ENCODE measurements at places on chromosomes 3 and 15.

- no peak for DNase-seq
These were observed 196.0 kb upstream of the TPRG1 start for GRCh38 chr3:188975600-188976314.

- DNase-seq: no peak
These were observed 35.6 kb upstream of the RHCG start for GRCh38 chr15:89531796-89532537.

- no peak for DNase-seq
These were observed 103.6 kb downstream of the DAPK2 start for GRCh38 chr15:63942486-63943365.

DNA sequence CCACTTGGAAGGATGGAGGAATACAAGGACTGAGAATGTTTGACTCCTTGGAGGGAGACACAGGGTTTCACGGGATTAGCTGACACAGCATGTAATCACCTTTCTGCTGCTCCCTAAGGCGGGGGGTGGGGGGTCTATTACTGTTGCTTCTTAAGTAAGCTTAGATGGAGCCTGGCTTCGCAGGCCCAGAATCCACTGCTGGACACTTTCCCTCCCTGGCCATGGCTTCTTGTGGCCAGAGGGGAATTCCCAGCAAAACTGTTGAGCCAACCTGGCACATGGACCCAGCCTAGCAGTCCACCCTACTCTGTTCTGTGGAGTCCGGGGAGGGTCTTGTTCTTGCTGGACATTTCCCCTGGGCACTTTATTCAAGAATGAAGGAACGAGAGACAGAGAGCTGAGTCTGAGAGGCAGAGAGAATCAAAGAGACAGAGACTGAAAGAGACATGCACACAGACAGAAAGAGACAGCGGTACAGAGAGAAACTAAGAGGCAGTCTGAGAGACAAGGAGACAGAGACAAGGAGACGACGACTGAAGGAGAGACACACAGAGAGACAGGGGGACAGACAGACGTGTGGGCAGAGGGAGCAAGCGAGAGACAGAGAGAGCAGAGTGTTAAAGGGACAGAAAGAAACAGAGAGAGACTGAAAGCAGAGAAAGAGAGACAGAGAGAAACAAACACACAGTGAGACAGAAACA, 55.6 kb upstream of the DLG1 start:
- peak; percentile 24 for DNase-seq

GRCh38 chr3:54960082-54960481, 32.2 kb upstream of the LRTM1 start:
- no peak for DNase-seq

- no peak for DNase-seq
These were observed 35.6 kb upstream of the SEC13 start for GRCh38 chr3:10356461-10356981.

- no peak for DNase-seq
These were observed 123.9 kb upstream of the GRM7 start for GRCh38 chr3:6736836-6737629.

DNA sequence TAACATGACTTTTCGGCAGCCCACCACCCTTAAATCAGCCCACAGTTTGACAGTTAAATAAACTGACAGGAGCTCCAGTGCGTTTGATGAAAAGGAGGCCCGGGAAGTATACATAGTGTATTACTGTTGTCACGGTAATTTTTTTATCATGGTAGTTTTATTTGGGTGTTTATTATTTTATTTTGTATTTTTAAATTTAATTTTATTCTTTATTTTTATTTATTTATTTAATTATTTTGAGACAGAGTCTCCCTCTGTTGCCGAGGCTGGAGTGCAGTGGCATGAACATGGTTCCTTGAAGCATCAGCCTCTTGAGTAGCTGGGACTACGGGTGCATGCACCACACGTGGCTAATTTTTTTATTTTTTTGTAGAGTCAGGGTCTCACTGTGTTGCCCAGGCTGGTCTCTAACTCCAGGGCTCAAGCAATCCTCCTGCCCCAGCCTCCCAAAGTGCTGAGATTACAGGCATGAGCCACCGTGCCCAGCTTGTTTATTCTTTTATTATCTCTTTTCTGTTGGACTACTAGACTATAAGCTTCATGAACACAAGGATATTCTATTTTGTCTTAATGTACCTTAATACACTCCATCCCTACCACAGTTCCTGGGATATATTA, 65.3 kb downstream of the LRCH3 start:
- no peak for DNase-seq

DNA sequence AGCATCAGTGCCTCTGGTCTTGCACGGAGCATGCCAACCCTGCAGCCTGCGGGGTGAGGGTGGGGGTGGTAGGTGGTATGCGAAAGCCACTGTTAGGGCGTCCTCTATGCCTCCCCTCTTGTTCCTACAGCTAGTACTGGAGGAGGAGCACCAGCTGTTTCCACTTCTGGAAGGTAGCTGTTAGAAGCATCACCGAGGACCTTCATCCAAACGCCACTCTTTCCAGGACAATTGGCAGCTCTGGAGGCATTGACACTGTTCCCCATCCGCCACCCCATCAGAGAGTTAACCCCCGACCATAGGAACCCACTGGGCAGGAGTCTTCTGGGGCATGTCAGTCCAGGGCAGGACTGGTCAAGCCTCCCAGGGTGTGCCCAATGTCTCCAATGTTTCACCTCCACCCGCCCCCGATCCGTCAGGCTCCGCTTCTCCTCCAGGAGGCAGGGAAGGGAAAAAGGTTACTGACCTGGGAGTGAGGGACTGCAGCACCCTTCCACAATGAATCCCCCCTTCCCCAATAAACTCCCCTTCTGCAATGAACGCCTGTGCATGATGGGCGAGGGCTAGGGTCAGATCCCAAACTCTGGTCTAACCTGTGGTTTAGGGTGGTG, 487 bp downstream of the DUOX2 start:
- no peak for DNase-seq

DNA sequence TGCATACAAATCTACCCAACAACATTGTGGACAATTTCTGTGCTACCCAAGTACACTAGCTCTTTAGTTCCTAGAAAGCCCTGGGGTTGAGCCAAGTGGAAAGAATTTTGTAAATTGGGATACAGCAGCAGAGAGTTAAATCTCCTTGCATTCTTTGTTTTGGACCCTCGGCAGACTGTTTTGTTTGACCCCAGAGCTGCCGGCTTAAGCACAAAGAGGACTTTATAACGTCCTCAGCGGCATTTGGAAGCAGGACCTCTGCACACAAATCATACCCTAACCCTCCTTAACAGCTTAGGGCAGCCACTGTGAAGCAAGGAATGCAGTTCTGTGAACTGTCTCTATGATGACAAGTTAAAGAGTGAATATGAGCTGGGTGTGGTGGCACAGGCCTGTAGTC, 415.3 kb downstream of the CNTN4 start:
- no peak for DNase-seq

GRCh38 chr3:66366747-66367146, 134.1 kb downstream of the LRIG1 start:
- no peak for DNase-seq

- DNase-seq: no peak
These were observed 654.6 kb downstream of the MECOM start for GRCh38 chr3:169008776-169009358.

Measured in adipocyte (in vitro differentiated cells).